Activated CD4-positive, alpha-beta T cell treated with anti-CD3 and anti-CD28 coated beads, Interleukin-2, amount 50 U/mL, for 4 hours (primary cell): ENCODE measurements at places on chromosomes 7 and 10.

DNA sequence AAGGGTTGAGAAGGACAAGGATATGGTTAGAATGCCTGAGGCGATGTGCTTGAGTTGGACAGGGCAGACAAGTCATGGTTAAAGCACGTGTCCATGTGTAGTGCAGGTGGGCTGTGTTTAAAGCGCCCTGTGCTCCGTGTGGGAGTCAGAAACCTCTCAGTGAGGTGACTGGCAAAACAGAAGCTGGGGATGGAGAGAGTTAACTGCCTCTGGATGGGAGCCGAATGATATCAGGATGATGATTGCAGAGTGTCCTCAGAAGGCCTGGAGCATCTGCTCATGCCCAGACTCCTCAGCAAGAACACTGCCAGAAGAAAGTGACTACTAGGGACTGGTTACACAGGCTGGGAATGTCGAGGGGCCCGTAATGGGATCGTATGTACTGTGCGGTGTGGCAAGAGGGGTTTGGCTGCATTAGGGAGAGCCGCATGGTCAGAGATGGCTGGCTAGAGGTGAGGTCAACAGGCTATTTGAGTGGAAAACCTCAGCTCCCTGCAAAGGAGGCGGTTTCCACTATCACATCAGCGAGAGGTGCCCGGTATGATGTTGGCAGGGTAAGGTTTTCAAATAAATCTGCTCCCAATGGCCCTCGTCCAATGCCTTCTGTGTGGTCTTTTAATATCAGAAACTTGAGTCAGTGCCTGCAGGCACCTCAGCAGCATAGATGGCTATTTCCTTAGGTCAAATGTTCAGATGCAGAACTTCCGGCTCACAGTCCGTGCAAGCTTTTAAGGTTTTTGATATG lies 26.1 kb upstream of the MRC1 start:
- DNase-seq, result no peak

- DNase-seq, result no peak
Observed at GRCh38 chr10:46560381-46560780, 3.9 kb upstream of the GPRIN2 start.

- DNase-seq, result no peak
Observed at GRCh38 chr7:16925609-16926008, 43.8 kb upstream of the AGR3 start.

DNA sequence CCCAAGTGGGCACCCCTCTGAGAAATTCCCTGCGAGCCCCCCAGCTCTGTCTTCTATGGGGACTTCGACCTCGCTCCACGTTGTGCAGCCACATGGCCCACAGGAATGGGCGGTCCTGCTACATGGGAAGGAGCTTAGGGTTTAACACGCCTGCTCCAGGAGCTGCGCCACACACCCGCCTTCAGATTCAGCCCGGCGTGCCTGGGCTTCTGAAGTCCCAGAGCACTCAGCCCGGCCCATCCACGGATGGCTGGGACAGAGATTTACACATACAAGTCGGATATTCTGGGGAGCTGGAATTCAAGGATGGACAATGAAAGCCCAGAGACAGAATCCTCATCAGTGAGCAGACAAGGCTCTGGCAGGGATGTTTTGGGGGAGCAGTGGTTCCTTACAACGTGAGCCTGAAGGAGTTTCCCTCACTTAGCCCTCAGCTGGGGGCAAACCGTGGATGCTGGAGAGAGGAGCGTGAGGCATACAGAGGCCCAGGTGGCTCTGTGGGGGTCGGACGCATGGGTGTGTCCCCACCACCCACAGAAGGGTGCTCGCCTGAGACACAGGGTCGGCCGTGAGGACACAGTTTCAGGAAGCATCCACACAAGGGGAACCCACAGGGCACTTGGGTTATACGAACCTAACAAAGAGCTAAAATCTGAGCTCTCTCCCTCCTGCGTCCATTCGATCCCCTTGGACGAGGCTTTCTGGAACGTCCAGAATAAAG lies 372.9 kb downstream of the DNAJB6 start:
- no peak for DNase-seq

DNA sequence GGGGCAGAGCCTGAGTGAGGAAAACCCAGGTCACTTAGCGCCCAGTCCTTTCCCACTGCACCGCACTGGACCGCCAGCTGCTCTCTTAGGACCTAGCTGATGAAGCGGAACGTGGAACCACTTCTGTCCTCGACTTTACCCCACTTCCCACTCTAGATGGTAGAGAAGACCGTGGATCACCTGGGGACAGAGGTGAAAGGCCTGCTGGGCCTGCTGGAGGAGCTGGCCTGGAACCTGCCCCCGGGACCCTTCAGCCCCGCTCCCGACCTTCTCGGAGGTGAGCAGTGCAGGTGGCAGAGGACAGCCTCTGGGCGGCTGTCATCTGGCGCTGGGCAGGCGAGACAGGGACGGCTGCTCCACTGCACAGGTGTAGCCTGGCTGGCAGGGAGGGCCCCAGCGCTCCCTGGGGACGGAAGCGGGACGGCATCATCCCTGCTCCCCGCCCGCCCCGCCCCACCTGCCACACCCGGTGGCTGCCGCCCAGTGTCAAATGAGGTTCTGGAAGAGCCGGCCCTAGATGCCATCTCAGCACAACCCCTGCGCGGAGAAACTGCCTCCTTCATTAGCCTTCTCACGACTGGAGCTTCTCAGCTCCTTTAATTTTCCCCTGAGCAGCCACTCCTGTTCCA lies 11.7 kb downstream of the PLAC9 start:
- peak; percentile 9 for DNase-seq
